Stimulated activated CD8-positive, alpha-beta memory T cell treated with anti-CD3 and anti-CD28 coated beads, Interleukin-7, amount 100 ng/mL, for 24 hours (primary cell): ENCODE measurements at places on chromosomes 1 and 21.

DNA sequence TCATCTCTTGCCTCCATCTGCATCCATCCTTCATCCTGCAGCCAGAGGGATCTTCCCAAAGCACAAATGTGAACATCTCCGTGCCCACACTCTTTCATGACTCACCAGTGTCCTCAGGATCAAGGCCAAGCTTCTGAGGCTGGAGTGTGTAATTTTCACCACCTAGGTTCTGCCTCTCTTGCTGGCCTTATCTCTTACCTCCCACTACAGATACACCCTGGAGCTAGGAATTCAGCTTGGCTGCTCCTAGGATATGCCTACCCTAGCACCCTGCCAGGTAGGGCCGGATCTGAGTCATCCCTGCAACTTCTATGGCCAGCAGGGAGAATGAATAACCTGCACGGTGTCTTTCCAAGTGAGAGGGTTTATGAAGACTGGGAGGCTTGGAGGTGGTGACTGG, 208.7 kb upstream of the CSF3R start:
- no peak for DNase-seq

- DNase-seq = no peak
Observed at GRCh38 chr1:98662356-98662670, 792 bp downstream of the SNX7 start.

DNA sequence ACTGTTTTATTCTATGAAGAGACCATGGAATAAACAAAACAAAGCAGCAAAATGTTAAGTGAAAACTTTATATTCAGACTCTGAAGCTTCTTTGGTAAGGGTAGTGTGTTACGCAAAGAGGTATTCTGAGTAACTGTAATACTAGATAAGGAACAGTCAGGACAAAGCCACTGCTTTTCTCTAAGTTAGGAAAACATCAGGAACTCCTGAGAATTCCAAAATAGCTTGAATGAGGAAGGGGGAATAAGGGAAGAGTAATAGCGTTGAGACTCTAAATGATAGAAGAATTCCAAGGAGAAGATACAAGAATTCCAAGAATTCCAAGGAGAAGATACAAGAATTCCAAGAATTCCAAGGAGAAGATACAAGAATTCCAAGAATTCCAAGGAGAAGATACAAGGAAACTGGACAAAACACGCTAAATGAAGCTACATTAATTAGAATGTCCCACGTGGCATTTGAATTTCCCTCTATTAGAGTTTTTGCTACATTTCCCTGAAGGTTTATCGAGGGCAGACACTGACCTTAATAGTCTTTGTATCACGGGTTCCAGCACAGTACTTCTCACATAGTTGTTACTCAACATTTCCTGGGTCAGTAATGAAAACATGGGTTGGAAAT, 71.5 kb downstream of the SMYD3 start:
- no peak for DNase-seq

- DNase-seq = no peak
Observed at GRCh38 chr1:170200161-170200560, 54.4 kb downstream of the NTMT2 start.

DNA sequence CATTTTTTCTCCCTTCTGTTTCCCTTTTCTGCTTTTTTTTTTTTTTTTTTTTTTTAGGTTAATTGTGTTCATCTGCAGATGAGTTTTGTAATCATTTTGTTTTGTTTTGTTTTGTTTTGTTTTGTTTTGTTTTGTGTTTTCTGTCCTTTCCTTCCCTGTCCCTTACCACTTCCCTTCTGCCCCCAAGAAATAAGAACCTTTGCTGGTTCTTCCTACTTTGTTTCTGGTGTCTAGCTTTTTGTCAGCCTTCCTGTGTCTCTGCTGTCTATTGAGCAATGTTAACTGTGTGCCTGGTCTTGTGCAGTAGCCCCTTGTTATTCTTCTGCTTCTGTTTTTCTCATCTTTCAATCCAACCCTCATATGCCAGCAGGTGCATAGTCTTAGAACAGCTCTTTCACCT, 46.0 kb downstream of the MPZL1 start:
- DNase-seq = no peak

DNA sequence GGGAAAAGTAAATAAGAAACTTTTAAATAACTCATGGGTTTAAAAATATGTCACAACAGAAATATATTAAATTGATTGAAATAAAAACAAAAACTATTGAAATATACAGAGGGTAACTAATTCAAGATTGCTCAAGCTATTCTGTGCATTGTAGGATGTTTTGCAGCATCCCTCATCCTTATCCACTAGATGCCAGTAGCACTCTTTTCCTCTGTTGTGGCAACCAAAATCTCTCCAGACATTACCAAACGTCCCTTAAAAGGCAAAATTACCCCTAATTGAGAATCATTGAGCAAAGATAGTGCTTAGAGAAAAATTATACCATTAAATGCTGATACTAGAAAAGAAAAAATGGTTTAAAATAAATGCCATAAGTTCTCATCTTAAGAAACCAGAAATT, 682.6 kb downstream of the RWDD3 start:
- no peak for DNase-seq

DNA sequence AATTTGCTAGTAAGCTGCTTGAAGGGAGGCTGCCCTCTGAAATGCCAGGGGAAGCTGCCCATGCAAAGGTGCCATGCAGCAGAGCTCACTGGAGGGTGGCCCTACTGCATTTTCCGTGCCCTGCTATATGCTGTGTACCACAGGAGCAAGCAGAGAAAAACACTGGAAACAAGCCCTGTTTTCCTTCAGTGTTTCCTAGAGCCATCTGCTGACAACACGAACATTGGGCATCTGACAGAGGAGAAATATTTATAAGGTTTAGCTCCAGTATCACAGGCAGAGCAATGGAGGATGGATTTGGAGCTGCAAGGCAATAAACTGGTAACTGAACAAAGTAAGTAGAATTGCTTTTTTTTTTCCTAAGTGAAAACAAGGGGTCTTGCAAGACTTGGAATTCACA, 198.4 kb downstream of the USP25 start:
- DNase-seq = no peak

- no peak for DNase-seq
Observed at GRCh38 chr1:50416150-50416527, 7.1 kb downstream of the DMRTA2 start.

GRCh38 chr1:1022302-1023009, 2.5 kb downstream of the AGRN start:
- DNase-seq = no peak

DNA sequence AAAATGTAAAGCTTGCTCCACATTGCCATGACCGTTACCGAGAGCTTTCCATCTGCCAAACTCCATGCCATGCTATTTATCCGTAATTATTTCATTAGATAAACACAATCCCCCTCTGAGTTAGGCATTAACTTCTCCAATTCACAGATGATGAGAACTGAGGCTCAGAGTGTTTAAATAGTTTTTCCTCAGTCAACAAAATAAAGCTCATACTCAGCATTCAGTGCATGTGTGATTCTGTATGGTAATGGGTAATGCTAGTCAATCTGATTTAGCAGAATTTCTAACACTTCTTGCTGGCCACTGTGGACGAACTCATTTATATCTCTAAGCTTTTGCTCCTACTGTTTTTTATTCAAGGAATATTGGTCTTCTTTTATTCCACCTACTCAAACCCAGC, 17.3 kb downstream of the SAMSN1 start:
- no peak for DNase-seq

GRCh38 chr21:8991968-8992621, 1529.3 kb upstream of the TPTE start:
- no peak for DNase-seq
